ENCODE measurements at places on chromosomes 5 and 9. TPM values are rescaled to one million over a fixed set of nuclear protein-coding genes. Genes with fewer than 3 reads are reported as not detected.

Gene FRMD3
- 26.8 TPM for total RNA-seq

Gene MCIDAS
- total RNA-seq = not detected

Gene QRFP
- total RNA-seq = not detected

Gene CCL28
- total RNA-seq = 2.6 TPM

Gene ZNF618
- total RNA-seq = 7.7 TPM

Gene PDLIM4
- 28.1 TPM for total RNA-seq

Gene ZNF454
- 7.7 TPM for total RNA-seq

Gene EMB
- 8.7 TPM for total RNA-seq

Gene SLC6A7
- 11.3 TPM for total RNA-seq

Gene CCL27
- total RNA-seq = not detected

Gene FCHSD1
- total RNA-seq = 8.1 TPM

Gene ASS1
- total RNA-seq = 61.1 TPM

Gene PAPPA
- 2.5 TPM for total RNA-seq

Gene ARSI
- 17.5 TPM for total RNA-seq

Gene RNF224
- 0.06 TPM for total RNA-seq

Gene SYK
- total RNA-seq = 6.1 TPM

Gene PLPP7
- 6.2 TPM for total RNA-seq

Gene ALG2
- total RNA-seq = 39.4 TPM

Gene PCSK1
- total RNA-seq = 2.4 TPM
